Left ventricle myocardium inferior (tissue), 1 donor: ENCODE measurements at places on chromosomes 5 and 9. TPM values are rescaled to one million over a fixed set of nuclear protein-coding genes. Genes with fewer than 3 reads are reported as not detected.

DNA sequence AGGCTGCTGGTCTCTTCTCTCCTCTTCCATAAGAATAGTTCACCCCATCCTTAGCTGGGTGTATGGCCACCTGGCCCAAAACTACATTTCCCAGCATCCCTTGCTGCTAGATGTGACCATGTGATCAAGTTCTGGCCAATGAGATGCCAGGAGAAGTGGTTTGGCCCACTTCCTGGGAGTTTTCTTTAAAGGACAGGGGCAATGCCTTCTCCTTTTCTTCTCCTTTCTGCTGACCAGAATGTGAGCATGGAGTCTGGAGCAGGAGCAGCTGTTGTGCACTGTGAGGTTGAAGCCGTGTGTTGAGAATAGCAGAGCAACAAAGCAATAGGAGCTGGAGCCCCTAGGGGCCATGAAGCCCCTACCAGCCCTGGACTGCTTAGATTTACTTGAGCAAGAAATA is 36.8 kb downstream of the C9orf50 start:
- peak; percentile 50 for DNase-seq

DNA sequence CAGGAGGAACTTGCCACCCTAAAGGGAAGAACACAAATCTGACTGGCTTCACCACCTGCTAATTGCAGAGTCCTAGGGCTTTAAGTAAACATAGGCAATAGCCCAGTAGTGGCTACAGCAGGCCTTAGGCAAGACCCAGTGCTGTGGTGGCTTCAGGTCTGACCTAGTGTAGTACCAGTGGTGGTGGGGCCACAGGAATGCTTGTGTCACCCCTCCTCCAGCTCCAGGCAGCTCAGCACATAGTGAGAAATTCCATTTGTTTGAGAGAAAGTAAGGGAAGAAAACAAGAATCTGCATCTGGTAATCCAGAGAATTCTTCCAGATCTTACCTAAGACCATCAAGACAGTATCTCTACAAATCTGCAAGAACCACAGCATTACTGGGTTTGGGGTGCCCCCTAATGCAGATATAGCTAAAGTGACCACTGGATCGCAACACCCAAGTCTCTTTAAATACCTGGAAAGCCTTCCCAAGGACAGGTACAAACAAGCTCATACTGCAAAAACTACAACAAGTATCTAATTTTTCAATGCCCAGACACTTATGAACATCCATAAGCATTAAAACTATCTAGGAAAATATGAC is 102.6 kb upstream of the TRPM3 start:
- DNase-seq = no peak

- DNase-seq = no peak
These were observed 70.0 kb upstream of the IL17B start for GRCh38 chr5:149448831-149449714.

Gene SPINK5
- total RNA-seq = 0.47 TPM

DNA sequence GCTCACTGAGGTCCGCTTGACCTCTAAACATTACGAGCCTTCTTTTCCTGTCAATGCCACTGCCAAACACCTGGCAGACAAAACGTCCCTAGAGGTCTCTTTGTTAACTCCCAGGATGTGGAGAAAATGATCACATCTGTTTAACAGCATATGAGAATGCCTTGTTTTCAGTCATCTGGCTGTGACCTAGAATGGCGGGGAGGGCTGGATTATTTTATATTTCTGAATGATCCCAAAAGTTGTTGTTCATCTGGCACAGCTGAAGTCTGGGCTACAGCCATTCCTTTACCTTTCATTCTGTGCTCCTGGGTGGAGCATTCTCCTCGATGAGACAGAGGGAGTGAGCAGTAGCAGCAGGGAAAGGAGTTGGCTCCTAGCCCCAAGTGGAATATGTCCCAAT is 138.2 kb downstream of the PRDM6 start:
- DNase-seq = no peak

- DNase-seq = peak; percentile 82
These were observed 84.0 kb downstream of the HSD17B3 start for GRCh38 chr9:96217754-96218693.

DNA sequence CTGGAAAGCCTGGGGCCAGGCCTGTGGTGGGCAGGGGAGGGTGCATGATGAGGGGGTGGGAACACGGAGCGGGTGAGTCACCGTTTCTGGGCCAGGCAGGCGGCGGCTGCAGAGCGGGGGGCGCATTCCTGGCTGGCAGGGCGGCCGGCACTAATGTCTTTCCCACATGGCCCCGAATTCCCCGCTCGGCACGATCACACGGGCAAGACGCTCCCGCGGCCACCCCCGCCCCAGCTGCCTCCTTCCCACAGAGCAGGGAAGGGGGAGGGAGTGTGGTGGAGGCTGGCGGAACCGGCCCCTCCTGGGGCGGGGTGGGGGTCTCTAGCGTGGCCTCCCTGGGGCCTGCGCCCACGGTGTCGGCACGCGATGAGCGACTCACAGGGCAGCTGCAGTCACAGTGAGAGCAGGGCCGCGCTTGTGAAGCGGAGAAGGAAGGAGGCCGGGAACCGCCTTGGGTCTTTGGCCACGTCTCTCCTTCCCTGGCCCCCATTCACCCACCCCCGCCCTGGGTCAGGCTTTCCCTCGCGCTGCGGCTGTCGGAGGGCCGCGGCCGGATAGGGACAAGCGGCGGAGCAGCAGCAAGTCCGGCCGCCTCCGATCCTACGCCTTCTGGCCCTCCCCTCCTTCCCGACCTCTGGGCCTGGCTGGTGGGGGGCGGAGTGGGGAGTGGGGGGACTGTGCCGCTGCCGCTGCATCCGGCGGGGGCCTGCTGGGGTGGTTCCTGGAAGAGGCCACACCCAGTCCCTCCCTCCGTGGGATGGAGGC is 48.9 kb downstream of the CXXC5 start:
- peak; percentile 84 for DNase-seq

GRCh38 chr9:86968258-86968920 is 21.1 kb upstream of the GAS1 start:
- no peak for DNase-seq

GRCh38 chr5:50712479-50712878 is 46.0 kb downstream of the PARP8 start:
- no peak for DNase-seq

Gene KCNIP1
- 0.16 TPM for total RNA-seq

Gene DAB2IP
- total RNA-seq = 50.7 TPM

DNA sequence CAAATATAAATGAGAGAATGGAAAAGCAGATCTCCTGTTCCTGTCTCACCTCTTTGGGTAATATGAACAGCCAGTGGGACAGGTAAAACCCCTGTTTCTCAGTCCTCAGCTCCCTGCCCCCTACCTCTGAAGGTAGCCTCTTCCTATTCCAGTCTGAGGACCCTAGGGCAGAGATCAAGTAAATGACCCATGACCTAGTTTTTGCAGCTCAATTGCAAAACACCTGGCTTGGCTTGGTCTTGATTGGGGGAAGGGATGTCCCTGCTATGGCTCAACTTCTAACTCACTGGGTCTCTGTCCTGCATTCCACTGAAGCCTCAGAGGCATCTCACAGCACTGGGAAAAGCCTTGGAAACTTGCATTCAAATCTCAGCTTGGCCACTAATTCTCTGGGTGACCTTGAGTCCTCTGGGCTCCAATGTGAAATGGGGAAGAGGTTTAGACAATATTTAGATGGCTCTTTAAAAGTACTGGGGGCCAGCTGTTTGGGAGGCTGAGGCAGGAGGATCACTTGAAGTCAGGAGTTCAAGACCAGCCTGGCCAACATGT is 1.6 kb upstream of the GALT start:
- DNase-seq = no peak

DNA sequence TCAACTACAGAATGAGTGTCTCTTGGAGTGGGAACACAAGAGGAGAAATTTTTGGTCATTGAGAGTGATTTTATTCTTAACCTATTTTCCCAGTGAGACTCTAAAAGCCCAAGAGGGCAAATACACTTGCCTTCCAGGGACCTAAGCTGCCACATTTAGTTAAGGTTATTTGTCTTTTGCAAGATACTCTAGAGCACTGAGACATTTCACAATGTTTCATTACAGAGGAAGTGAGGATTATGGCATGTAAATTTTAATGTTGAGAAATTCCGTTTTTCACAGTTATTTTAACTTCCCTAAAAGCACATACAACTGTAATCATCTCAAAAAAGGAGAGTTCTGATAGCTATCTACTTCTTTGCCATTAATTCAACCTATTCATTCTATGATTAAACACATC is 38.7 kb upstream of the RAB3C start:
- no peak for DNase-seq

Gene FOXI1
- total RNA-seq = not detected

DNA sequence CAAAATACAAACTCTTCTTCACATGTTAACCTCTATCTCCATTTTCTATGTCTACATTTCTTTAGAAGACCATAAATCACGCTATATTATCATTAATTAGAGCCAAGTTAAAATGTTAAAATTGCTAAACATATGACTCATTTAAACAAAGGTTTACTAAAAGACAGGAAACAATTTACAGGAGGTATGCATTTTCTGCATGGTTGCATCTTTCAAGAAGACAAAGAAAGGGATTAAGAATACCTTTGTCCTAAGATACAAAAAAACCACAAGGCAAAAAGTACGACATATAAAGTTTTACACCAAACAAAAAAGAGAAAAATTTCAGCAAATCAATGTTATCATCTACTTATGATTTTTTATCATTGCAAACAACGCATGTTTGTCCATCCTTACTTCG is 324.4 kb downstream of the PDE4D start:
- no peak for DNase-seq

Gene CDH9
- total RNA-seq = not detected

- no peak for DNase-seq
These were observed 12.5 kb upstream of the CXCL14 start for GRCh38 chr5:135591277-135591676.

Gene DND1
- 0.47 TPM for total RNA-seq

- peak; percentile 44 for DNase-seq
These were observed at the start of gene CARD9 for GRCh38 chr9:136373300-136374182. TSS of gene CARD9 (minus strand) at chr9:136373669. CDS start at chr9:136372078, 1,591 bp downstream.

Gene PRRT1B
- total RNA-seq = not detected

Gene CACFD1
- 11.5 TPM for total RNA-seq

Gene N4BP3
- total RNA-seq = 1.8 TPM

Gene ASPN
- 17.5 TPM for total RNA-seq

- DNase-seq = no peak
These were observed 719.6 kb upstream of the GRAMD2B start for GRCh38 chr5:125703616-125704015.

Gene ALDH1A1
- 20.7 TPM for total RNA-seq

DNA sequence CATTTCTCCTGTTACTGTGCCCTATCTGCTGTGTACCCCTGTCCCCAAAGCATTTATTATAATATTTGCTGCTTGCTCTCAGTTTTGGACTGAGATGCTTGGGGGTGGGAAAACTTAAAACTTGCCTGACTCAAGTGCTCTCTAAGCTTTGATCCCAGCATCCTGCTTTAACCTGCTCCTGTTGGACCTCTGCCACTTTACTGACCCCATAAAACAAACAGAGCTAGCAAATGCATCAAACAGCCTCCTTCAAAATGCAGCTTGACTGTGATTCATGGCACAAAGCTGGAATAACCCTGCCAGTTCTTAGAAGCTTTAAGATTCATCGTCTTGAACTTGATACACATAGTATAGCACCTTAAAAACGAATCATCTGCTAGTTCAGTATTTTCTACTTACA is 212.5 kb downstream of the DEPDC1B start:
- DNase-seq = no peak

- DNase-seq = no peak
These were observed 67.6 kb upstream of the NR5A1 start for GRCh38 chr9:124574534-124575375.

Gene PCDHGA4
- 7.3 TPM for total RNA-seq

Gene SLC28A3
- total RNA-seq = 0.16 TPM

DNA sequence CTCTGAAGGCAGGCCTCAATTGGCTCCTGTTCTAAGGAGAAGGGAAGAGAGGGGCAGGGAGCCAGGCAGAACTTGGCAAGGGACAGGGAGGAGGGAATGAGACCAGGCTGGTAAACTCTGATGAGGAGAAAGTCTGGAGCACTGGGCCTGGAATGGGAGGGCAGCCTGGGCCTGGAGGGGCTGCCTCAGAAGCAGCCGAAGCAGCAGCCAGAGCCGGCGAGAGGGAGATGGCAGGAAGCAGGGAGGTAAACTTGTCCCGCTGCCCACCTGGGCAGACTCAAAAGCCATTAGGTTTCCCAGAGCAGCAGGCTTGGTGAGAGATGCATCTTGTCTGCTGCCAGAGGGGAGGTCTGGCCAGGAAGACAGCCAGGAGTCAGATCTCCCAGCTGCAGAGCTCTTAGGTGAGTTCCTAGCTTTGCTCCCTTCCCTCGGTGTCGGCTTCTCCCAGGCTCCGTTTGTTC is 37.0 kb upstream of the CRB2 start:
- no peak for DNase-seq

GRCh38 chr9:71010258-71010657 is 111.2 kb downstream of the TRPM3 start:
- DNase-seq = no peak

Gene UNC5A
- total RNA-seq = not detected
